ENCODE measurements at places on chromosomes 1 and 21.

- no peak for DNase-seq
Observed at GRCh38 chr1:233520261-233521191, 93.4 kb upstream of the KCNK1 start.

DNA sequence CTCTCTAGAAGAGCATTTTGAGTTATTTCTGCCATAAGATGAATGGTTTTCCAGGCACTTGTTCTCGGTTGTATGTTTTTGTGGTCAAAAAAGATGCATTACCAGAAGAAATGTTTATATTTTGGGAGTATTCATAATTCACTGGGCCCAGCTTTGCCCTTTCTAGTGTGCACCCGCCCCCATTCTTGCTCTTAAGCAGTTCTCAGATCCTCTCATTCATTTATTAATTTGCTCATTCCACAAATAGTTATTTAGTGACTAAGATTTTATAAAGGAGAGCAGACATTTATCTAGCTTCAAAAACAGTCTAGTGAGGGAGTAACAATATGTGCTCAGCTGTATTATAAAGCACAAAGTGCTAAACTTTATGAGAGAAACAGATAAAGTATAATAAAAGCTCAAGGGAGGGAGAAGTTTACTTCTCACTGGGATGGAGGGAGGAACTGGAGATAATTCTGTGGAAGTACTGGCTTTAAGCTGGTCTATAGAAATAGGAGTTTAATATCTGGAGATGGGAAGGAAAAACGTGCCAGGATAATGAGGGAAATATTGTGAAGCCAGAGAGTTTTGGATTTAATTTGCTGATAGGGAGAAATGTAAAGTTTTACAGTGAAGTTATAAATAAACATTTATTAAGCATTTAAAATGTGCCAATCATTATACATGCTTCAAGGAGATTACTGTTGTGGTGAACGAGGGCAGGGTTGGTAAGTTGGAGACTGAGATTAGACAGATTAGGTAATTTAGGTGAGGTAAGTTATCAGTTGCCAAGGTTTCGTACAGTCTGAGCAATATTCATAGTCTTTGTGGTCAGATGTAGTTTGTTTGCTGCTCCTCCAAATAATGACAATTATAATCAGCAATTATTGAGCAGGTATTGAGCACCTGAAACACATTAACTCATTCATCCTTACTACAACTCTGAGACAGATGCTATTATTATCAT is 9.1 kb upstream of the MACF1 start:
- DNase-seq, result no peak

GRCh38 chr1:212749821-212750535 is 41.6 kb downstream of the NSL1 start:
- DNase-seq, result no peak

DNA sequence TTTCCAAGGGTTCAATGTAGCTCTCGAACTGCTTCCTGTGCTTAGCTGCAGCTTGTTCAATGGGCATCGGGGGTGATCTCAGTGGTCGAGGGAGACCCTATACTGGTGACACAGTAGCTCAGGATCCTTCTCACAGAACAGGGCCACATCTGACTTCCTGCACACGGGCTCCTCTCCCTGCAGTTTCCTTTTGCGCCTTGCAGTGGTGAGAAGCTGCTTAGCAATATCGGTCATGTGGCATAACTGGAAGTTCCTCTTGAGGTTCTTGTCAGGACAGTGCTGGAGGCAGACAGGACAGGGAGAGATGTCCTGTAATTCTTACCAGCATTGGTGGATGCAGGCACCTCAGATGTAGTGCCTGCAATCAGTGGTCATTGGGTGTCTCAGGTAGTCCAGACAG is 140.5 kb upstream of the MAP1LC3C start:
- no peak for DNase-seq

DNA sequence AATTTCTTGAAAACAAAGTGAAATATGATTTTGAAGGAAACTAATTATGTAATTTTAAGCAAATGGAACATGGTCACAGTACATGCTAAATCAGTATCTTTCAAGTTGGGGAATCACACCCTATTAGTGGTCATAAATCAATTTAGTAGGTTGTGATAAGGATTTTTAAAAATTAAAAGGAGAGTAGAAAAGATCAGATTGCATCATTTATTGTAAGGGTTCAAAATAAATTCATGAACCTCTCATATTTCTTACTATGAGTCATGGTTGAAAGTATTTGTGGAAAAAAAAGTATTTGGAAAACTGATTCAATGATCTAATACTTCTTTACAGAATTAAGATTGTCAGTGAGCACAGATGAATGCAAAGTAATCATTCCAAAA is 14.6 kb downstream of the ADSS2 start:
- no peak for DNase-seq

DNA sequence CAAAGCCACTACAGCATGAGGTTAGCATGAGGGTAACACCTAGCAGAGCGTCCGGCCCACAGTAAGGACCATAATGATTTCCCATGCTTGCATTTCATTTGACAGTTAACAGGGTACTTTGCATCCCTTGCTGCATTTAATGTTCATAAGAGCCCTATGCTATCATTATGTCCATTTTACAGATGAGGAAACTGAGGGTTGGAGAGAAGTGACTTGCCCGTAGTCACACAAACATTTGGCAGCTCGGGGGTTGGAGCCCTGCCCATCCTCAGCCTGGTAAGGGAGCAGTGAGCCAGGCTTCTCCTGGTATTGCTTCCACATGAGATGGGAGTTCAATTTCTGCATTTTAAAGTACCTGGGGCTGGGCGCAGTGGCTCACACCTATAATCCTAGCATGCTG is 16.5 kb upstream of the EPHB2 start:
- DNase-seq, result no peak

DNA sequence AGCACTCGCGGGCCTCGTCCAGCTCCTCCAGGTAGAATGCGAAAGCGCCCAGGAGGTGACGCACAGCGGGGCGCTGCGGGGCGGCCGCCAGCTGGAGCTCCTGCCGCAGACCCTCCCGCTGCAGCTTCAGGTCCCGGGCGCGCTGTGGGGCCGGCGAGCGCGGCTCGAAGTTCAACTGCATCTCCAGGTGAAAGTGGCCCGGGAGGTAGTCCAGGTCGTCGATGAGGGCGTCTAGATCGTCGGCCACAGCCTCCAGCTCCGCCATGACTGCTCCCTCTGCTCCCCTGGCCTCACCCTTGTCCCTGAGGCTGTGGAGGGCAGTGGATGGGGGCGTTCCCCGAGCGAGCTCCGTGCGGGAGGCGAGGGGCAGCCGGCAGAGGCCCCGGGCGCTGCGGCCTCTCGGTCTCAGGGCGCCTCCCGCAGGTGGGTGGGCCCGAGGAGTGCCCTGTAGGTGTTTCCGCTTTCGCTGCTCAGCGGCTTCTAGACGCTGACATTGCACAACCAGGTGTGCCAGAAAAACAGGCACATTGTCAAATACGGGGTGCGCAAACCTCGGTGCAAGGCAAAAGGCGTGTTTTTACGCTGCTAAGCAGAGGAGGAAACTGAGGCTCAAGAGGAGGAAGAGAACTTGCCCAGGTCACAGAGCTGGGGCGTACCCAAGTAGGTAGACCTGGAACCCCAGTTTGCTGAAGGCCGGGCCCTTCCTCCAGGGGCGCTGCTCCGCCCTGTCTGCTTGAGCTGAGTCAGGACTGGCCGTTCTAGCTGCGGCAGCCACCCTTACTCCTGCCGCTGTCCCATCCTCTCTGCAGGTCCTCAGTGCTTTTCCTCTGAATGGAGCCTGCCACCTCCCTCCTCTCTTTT is at the start of gene TTC22:
TSS of gene TTC22 (minus strand) at position 425 of the 861 bp plus-strand sequence. CDS start at position 265, 160 bp downstream.
- DNase-seq, result peak; percentile 65

DNA sequence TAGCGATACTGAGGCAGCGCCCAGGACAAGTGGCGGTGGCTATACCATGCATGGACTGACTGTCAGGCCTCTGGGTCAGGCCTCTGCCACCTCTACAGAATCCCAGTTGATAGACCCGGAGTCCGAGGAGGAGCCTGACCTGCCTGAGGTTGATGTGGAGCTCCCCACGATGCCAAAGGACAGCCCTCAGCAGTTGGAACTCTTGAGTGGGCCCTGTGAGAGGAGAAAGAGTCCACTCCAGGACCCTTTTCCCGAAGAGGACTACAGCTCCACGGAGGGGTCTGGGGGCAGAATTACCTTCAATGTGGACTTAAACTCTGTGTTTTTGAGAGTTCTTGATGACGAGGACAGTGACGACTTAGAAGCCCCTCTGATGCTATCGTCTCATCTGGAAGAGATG is 3.2 kb upstream of the IL10RB start:
- no peak for DNase-seq

DNA sequence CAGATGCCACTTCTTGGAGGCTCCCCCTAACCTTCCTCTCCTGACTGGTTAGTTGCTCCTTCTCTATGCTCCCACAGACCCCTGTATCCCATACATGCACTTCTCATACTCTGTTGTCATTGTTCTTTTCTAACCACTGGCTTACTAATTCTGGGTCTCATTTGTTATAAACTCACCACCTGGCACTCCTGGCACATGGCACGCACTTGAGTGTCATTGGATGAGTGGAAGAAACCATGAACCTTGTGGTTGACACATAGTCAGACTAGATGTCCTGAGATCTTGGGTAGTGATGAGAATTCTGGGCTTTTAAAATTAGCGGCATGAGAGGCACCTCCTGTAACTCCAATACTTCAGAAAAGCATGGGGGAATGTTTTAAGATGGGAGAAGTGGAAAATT is 49.3 kb downstream of the TRIM62 start:
- no peak for DNase-seq

- peak; percentile 84 for DNase-seq
Observed at GRCh38 chr21:43345746-43346409, 81.1 kb downstream of the SIK1 start.

DNA sequence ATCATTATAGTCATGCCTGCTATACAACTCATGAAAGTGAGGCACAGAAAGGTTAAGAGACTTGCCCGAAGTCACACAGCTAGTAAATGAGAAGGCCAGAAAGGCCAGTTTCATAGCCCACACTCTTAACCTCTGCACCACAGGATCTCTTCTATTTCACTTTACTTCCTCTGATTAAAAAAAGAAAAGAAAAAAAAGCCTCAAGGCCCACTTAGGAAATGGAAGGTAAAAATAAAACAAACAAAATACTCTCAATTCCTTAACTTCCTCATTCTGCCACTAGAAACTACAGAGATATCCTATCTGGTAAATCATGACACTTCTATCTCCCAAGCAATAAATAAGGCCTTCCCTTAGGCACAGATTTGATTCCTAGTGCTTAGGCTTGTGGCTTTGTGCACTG is 7.6 kb upstream of the ENAH start:
- no peak for DNase-seq

- DNase-seq, result no peak
Observed at GRCh38 chr1:36097693-36098585, 9.2 kb downstream of the ADPRS start.

GRCh38 chr1:156571261-156571852 is 1.0 kb downstream of the IQGAP3 start:
- DNase-seq, result no peak

DNA sequence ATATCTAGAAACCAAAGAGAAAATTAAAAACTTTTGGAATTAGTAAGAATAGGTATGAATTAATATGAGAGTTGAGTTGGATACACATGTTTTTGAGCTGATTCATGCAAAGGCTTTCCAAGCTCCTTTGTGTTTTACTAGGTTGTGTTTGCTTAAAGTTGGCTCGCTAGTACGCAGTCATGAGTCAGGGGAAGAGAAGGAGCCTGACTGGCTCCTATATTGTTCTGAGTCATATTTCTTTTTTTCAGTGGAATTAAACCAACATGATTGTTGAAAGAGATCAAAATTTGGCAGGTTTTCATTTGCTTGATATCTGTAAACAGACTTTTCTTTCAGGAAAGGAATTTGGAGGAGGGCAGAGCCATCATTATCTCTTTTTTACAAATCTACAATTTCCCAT is 66.7 kb downstream of the MAGI3 start:
- no peak for DNase-seq

DNA sequence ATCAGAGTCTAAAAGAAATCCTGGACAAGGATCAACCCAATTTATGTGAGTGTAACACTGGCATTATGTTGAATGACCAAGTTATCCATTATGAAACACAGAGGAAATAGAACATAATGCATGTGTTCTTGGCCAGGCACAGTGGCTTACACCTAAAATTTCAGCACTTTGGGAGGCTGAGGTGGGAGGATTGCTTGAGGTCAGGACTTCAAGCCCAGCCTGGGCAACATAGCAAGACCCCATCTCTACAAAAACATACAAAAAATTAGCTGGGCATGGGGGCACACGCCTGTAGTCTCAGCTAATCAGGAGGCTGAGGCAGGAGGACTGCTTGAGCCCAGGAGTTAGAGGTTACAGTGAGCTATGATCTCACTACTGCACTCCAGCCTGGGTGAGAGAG is 129.8 kb downstream of the ZZZ3 start:
- DNase-seq, result no peak

- no peak for DNase-seq
Observed at GRCh38 chr1:2022063-2022770, 3.1 kb downstream of the GABRD start.

DNA sequence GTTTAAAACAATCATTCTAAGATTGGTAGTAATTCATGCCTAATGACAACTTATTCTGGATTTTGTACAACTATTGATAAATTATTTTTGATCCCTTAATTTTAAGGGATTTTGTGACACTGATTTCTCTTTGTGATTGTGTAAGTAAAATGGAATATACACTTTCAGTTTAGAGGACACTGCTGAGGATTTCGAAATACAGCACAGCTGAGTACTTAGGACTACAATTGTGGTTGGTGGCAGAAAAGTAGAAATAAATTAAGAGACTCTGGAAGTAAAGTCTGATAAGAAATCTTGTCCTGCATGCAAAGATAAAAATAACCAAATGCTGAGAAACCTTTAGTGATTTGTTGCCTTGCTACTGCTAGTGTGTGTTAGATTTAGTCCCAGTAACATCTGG is 40.0 kb downstream of the TYW3 start:
- peak; percentile 8 for DNase-seq

GRCh38 chr1:37793773-37794371 is at the start of gene MANEAL:
Gene MANEAL, plus strand, starts transcription at chr1:37793847. Its CDS starts 336 bp downstream, at chr1:37794183.
- DNase-seq, result no peak

DNA sequence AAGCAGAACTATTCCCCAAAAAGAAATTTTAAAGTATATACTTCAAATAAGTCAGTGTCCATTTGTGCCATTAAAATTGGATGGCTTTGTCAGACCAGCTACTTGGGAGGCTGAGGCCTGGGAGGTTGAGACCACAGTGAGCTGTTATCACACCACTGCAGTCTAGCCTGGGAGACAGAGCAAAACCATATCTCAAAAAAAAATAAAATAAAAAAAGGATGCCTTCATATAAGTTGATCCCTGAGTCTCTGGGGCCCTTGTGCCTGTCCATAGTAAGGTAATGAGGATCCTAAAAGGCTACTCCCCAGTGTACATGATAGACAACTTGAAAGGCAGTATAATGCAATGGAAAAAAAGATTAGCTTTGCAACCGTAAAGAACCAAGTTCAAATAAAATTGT is 81.2 kb upstream of the BARHL2 start:
- no peak for DNase-seq

GRCh38 chr1:239387304-239388158 is 1.2 kb downstream of the CHRM3 start:
- DNase-seq, result peak; percentile 74
